ENCODE measurements at places on chromosomes 6 and 20.

DNA sequence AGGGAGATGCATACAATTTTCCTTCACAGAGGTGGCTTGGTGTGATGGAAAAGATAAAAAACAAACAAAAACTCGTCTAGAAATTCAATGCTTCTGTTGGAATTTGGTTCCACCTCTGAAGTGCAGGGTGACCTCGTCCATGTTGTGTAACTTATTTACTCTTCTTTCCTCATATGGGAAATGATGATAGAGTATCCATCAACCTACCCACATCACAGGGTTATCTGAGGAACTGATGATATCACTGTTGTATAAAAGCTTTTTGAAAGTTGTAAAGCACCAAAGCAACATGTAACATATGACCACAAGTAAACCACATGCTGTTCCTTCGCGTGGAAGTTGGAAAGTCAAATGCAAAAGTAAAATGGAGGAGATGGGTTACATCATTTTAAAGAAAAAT, 212.0 kb upstream of the SGK1 start:
- no peak for DNase-seq

GRCh38 chr20:49248879-49249665, 28.8 kb downstream of the ZNFX1 start:
- no peak for DNase-seq

GRCh38 chr6:21997119-21998037, 299.5 kb downstream of the PRL start:
- DNase-seq = no peak

GRCh38 chr20:1898482-1899240, 3.5 kb downstream of the SIRPA start:
- no peak for DNase-seq

DNA sequence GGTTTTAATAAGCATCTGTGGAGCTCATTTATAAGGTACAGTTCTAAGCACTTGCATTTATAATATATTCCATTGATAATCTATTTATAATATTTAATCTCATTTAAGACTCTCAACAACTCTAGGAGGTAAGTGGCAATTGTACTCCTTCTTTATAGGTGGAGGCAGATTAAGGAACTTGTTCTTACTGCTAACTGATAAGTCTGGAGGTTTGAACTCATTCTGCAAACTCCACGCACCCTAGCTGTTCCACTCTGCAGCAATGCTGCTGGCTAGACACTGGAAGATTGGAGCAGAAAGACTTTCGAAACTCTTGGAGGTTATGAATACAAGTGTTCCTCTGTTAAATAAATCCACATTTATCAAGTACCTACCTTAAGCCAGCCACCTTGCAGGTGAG, 793 bp upstream of the HDAC2 start:
- no peak for DNase-seq

DNA sequence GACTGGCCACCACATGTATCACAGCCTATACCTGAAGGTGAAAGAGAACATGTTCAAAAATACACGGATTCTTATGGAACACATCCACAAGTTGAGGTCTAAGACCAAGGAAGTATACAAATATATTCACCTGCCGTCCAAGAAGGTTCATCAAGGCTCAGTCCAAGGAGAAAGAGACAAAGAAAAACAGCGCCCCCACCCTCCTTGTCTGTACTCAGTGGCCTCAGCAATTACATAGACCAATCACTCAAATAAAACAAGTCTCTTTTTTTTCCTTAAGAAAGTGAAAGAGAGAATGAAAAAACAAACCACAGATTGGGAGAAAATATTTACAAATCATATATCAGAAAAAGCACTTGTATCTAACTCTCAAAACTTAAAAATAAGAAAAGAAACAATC, 19.5 kb downstream of the CPXM1 start:
- no peak for DNase-seq

- DNase-seq = no peak
Measured at GRCh38 chr6:109457562-109457996, 2.0 kb upstream of the MICAL1 start.

- no peak for DNase-seq
Measured at GRCh38 chr20:54267483-54268003, 59.7 kb downstream of the PFDN4 start.

- no peak for DNase-seq
Measured at GRCh38 chr6:109625199-109625598, 65.8 kb downstream of the AK9 start.

- peak; percentile 16 for DNase-seq
Measured at GRCh38 chr6:127515234-127515793, 3.8 kb downstream of the MTCL3 start.
